Mesothelial cell of epicardium (in vitro differentiated cells): ENCODE measurements at places on chromosomes 1 and 21. TPM values are rescaled to one million over a fixed set of nuclear protein-coding genes. Genes with fewer than 3 reads are reported as not detected.

NES gene
- total RNA-seq: 53.8 to 56.9 TPM (median 56.8 TPM) in 3 replicates

PCBP3 gene
- total RNA-seq: 5.0 to 5.4 TPM (median 5.1 TPM) in 3 replicates

RNF115 gene
- 13.9 to 15.3 TPM (median 15.0 TPM) in 3 replicates for total RNA-seq

DNA sequence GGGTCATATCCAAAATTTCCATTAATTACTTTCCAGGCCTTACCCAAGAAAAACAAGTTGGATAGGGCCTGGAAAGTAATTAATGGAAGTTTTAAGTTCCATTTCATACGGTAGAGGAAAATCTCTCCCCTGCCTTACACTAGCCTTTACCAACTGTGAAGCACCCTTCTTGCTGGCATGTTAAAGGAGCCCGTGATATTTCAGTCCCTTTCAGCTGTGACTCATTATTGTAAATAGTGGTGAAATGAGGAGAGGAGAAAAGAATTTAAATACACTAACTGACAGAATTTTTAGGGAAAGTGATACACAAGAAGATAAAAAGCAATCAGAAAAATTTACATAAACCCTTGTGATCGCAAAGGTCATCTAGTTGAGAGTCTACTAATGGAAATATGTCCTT is 20.3 kb upstream of the KAZN start:
- H3K27ac ChIP-seq: no peak overlapping the region
- peaks cover 2% of the 10 kb centered on the region for H3K27me3 ChIP-seq
- H3K4me3 ChIP-seq: no peak overlapping the region
- DNase-seq: no peak
- H3K4me1 ChIP-seq: no peaks in the 10 kb centered on the region

- H3K27ac ChIP-seq: no peak overlapping the region
- peaks cover 40% of the 10 kb centered on the region for H3K4me1 ChIP-seq
- H3K36me3 ChIP-seq: no peaks in the 10 kb centered on the region
- no peak overlapping the region for H3K4me3 ChIP-seq
- H3K27me3 ChIP-seq: no peaks in the 10 kb centered on the region
These were observed 107.7 kb upstream of the VANGL1 start for GRCh38 chr1:115534106-115534505.

DNA sequence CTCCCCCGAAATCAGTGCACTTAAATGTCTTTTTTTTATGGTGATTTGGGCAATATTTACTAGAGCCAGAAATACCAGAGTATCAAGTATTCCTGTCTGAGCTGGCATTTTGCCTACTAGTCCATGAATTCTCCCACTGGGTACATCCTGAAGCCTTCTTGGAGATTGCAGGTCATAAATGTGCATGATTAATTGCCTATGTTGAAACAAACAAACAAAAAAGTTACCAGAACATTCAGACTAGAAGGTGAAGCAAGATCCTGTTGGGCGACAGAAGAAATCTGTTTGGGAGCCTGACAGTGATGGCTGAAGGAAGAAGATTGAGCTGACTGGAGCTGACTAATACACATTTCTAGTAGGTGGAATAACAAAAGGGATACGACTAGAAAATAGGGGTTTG is 127.4 kb upstream of the NRIP1 start:
- no peak overlapping the region for H3K27ac ChIP-seq
- H3K36me3 ChIP-seq: no peaks in the 10 kb centered on the region
- no peak overlapping the region for H3K4me3 ChIP-seq
